T-helper 17 cell (primary cell): ENCODE measurements at places on chromosomes 12 and 14. TPM values are rescaled to one million over a fixed set of nuclear protein-coding genes. Genes with fewer than 3 reads are reported as not detected.

DNA sequence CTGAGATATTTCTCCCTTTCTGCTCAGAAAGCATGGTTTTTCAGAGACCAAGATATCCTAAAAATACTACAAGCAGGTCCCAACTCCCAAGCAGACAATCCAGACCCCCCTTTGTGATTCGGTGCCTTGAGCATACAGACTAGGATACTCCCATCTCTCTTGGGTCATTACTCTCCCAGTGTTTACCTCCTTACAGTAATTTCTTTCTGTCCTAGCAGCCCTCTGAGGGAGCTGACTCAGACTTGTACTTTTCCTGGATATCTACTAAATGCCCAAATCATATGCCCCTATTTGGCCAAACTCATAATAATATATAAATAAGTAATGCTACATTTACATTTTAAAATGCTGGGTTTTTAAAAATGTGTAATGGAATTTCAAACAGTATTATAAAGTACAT is 355.6 kb downstream of the LRIG3 start:
- no peaks in the 10 kb centered on the region for H3K27me3 ChIP-seq
- H3K27ac ChIP-seq, result no peak overlapping the region
- H3K4me3 ChIP-seq, result no peak overlapping the region
- H3K36me3 ChIP-seq, result no peaks in the 10 kb centered on the region

DNA sequence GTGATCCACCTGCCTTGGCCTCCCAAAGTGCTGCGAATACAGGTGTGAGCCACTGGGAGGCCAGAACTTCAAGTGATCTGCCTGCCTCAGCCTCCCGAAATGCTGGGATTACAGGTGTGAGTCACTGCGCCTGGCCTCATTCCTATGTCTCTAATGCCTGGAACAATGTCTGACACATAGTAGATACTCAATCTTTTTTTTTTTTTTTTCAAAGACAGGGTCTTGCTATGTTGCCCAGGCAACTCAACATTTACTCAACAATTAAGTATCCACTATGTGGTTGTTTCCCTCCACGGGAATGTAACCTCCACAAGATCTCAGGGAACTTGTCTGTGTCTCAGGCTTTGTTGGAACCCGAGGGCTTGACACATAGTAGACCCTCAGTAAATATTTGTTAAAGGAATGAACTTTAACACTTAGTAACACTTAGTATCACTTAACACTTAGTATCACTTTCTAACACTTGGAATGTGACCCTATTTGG is 3.0 kb upstream of the TMEM120B start:
- H3K36me3 ChIP-seq, result no peaks in the 10 kb centered on the region
- peaks cover 12% of the 10 kb centered on the region for H3K4me1 ChIP-seq
- no peaks in the 10 kb centered on the region for H3K27me3 ChIP-seq

DNA sequence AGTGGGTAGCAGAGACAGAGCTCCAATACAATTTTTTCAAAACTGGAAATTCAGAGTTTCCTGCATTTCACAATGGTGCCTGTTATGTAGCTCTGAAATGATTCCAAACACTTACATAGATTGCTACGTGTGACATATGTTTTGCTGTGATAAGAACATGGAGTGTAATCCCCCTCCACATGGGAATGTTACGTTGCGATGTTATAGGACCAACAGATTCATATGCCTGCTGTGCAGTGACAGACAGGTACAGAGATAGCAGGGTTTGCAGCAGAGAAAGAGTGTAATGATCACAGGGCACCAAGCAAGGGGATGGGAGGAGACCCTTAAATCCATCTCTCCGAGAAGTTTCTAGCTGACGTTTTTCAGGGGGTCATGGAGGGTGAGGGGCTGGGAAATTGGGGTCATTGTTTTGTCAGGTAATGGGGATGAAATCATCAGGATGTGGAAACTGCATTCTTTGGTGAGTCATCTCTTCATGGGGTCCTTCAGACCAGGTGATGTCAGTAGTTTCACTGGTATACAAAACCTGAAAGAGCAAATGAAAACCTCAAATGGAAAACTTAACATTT is 76.6 kb upstream of the OSBPL8 start:
- H3K4me3 ChIP-seq, result no peak overlapping the region
- peaks cover 7% of the 10 kb centered on the region for H3K4me1 ChIP-seq
- no peaks in the 10 kb centered on the region for H3K36me3 ChIP-seq
- H3K27ac ChIP-seq, result no peak overlapping the region
- H3K27me3 ChIP-seq, result peaks cover 10% of the 10 kb centered on the region

- H3K36me3 ChIP-seq, result peaks cover 3% of the 10 kb centered on the region
- H3K4me1 ChIP-seq, result peaks cover 15% of the 10 kb centered on the region
- no peak overlapping the region for H3K4me3 ChIP-seq
- no peak for DNase-seq
- H3K27ac ChIP-seq, result no peak overlapping the region
- peaks cover 5% of the 10 kb centered on the region for H3K27me3 ChIP-seq
These were observed 13.6 kb upstream of the MLXIP start for GRCh38 chr12:122064780-122065588.

GRCh38 chr12:91364471-91365184 is 182.0 kb upstream of the DCN start:
- no peaks in the 10 kb centered on the region for H3K36me3 ChIP-seq
- no peak overlapping the region for H3K27ac ChIP-seq
- H3K27me3 ChIP-seq, result peaks cover 24% of the 10 kb centered on the region

GRCh38 chr12:2355604-2356003 is 302.8 kb downstream of the CACNA1C start:
- no peak for DNase-seq
- peaks cover 22% of the 10 kb centered on the region for H3K4me1 ChIP-seq
- no peak overlapping the region for H3K27ac ChIP-seq
- peaks cover 2% of the 10 kb centered on the region for H3K36me3 ChIP-seq
- H3K27me3 ChIP-seq, result peaks cover 51% of the 10 kb centered on the region

DNA sequence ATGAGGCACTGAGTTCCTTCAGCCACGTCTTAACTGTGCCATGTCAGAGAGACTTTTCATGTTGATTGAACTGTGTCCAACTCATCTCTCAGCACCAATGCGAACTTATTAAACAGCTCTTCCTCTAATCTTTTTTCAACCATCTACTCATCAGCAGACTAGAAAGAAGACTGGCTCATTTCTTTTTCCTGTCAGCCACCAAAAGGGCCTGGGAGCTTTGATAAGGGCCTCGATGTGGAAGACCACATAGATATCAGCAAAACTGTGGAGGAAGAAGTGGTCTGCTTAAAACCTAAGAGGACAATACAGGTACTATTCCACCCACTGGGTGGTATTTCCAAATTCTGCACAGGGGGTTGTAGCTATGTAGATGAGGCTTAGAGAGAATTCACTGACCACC is 3.6 kb upstream of the PLXNC1 start:
- no peaks in the 10 kb centered on the region for H3K27me3 ChIP-seq
- peak overlapping the region; percentile 57 for H3K27ac ChIP-seq
- no peak for DNase-seq
- H3K4me3 ChIP-seq, result no peak overlapping the region

DNA sequence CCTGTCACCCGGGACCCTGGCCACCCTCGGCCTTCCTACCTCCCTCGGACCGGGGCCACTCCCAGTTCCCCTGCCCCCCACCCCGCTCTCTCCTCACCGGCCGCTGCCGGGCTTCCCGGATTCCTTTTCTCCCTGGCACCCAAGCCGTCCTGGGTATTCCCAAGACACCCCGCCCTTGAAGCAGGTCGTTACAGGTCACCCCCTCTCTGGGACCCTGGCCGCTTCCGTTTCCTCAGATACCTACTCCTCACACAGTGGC is 493 bp downstream of the NUMB start:
- H3K36me3 ChIP-seq, result peaks cover 5% of the 10 kb centered on the region
- DNase-seq, result no peak
- H3K27ac ChIP-seq, result peak overlapping the region; percentile 98
- H3K27me3 ChIP-seq, result no peaks in the 10 kb centered on the region
- H3K4me3 ChIP-seq, result peak overlapping the region; percentile 100

DNA sequence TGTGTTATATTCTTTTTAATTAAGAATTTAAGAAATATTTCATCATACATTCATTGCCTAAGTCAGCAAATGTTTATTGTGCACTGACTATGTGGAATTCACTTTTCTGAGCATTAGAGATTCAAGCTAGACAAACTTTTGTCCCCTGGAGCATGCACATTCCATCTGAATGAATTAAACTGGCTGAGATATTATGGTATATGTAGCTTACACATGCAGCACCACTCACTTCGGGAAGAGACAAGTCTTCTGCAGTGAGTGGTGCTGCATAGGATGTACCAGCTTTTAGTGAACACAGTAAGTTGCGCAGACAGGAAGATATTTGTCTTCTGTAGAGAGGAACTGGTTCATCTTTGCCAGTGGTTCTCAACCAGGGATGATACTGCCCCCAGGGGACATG is 318.4 kb downstream of the SYT1 start:
- DNase-seq, result no peak
- no peaks in the 10 kb centered on the region for H3K36me3 ChIP-seq
- H3K27ac ChIP-seq, result no peak overlapping the region
- no peak overlapping the region for H3K4me3 ChIP-seq
- H3K27me3 ChIP-seq, result no peaks in the 10 kb centered on the region
- no peaks in the 10 kb centered on the region for H3K4me1 ChIP-seq

GRCh38 chr12:53383258-53383657 is 3.3 kb downstream of the SP1 start:
- H3K36me3 ChIP-seq, result peaks cover 5% of the 10 kb centered on the region
- H3K27me3 ChIP-seq, result no peaks in the 10 kb centered on the region
- H3K4me3 ChIP-seq, result peak overlapping the region; percentile 97
- no peak overlapping the region for H3K27ac ChIP-seq
- no peak for DNase-seq

DNA sequence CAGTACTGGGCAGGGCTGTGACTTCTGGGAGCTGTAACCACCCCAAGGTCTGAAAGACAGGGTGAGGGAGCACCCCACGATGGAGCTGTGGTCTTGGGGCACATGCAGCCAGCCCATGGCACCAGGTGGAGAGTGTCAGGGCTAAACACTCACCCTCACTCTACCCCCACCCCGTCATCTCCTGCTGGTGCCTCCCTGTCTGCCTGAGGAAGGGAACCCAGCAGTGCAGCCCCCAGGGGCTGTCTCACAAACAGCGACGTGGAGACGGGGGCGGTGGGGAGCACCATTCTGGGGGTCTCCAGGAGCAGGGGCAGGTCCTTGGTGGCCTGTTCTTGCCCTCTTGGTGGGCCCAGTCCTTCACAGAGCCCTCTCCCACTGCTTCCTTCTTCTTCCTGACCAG is 63.5 kb downstream of the ERH start:
- no peak overlapping the region for H3K27ac ChIP-seq
- no peak overlapping the region for H3K4me3 ChIP-seq
- H3K4me1 ChIP-seq, result no peaks in the 10 kb centered on the region
- DNase-seq, result no peak

DNA sequence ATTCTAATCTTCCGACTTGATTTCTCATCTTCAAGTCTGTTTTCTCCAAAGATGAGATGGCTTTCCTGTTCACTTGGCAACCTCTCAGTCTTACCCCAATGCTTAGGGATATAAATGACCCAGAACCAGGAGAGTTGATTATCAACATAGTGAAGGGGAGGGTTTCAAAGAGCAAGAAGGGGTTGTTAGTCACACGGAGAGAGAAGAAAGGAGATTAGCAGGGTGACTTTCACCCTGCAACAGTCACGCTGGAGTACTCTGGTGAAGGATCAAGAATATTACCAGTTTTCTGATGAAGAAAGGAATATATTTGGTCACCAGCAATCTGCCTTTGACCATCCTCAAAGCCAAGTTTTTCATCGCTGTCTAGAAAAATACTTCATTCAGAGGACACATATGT is at the start of gene TMEM52B:
TMEM52B (plus strand) TSS at position 212 of the 400 bp plus-strand sequence. CDS start 543 bp downstream, outside the sequence.
- peaks cover 4% of the 10 kb centered on the region for H3K4me1 ChIP-seq
- peaks cover 72% of the 10 kb centered on the region for H3K27me3 ChIP-seq
- peaks cover 3% of the 10 kb centered on the region for H3K36me3 ChIP-seq
- H3K4me3 ChIP-seq, result no peak within 1 kb of the TSS
- H3K27ac ChIP-seq, result no peak within 1 kb of the TSS

- no peak for DNase-seq
- H3K27me3 ChIP-seq, result peaks cover 37% of the 10 kb centered on the region
- no peak overlapping the region for H3K27ac ChIP-seq
- no peaks in the 10 kb centered on the region for H3K4me1 ChIP-seq
- H3K4me3 ChIP-seq, result no peak overlapping the region
These were observed 103.3 kb downstream of the C12orf75 start for GRCh38 chr12:105433804-105434203.

DNA sequence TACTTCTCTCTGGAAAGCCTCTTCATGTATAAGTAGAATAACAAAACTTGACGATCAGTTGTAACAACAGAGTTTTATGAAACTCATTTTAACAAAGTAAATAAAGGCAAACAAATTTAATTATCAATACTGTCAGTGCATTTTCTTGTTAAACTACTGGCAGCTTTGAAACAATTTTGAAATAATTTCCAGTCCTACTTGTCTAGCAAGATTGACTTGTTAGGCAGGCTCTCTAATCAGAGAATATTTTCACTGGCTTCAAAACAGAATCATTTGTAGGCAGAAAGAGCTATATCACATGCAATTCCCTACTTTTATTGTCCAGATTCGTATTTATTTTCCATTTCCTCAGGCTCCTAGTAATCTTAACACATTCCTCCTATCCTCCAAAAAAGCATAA is 45.9 kb upstream of the SLC6A13 start:
- H3K27me3 ChIP-seq, result no peaks in the 10 kb centered on the region
- H3K36me3 ChIP-seq, result peaks cover 11% of the 10 kb centered on the region
- peaks cover 18% of the 10 kb centered on the region for H3K4me1 ChIP-seq
- no peak overlapping the region for H3K4me3 ChIP-seq
- DNase-seq, result no peak
- H3K27ac ChIP-seq, result no peak overlapping the region

GRCh38 chr14:29016050-29016900 is 249.7 kb downstream of the FOXG1 start:
- H3K27ac ChIP-seq, result no peak overlapping the region
- no peaks in the 10 kb centered on the region for H3K27me3 ChIP-seq
- H3K4me1 ChIP-seq, result no peaks in the 10 kb centered on the region
- no peaks in the 10 kb centered on the region for H3K36me3 ChIP-seq
- no peak for DNase-seq

DNA sequence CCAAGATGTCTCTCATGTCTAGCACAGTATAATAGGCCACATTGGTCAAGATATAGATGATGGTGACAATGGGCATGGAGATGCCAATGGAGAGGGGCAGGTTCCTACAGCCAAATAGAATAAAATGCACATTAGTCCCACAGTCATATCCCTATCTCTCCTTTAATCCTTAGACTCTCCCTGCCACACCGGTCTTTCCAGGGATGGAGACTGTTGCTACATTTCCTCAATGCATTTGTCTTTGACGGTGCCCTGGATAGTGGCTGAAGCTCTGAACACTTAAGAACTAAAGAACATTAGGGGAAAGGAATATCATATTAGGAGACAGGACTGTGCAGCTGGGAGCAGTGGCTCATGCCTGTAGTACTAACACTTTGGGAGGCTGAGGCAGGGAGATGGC is 9.7 kb downstream of the OXA1L start:
- H3K4me1 ChIP-seq, result peaks cover 5% of the 10 kb centered on the region
- no peak overlapping the region for H3K4me3 ChIP-seq
- H3K36me3 ChIP-seq, result peaks cover 3% of the 10 kb centered on the region
- H3K27ac ChIP-seq, result peak overlapping the region; percentile 43
- no peaks in the 10 kb centered on the region for H3K27me3 ChIP-seq
- no peak for DNase-seq

WIF1 gene
- not detected for total RNA-seq

PDE3A gene
- 2.8 TPM for total RNA-seq

KRT79 gene
- total RNA-seq, result not detected

LPAR5 gene
- 8.1 TPM for total RNA-seq

TNFAIP2 gene
- total RNA-seq, result 20.6 TPM

SERPINA12 gene
- total RNA-seq, result not detected

LRCOL1 gene
- not detected for total RNA-seq

C3AR1 gene
- total RNA-seq, result 3.1 TPM
